Chondrocyte (in vitro differentiated cells): ENCODE measurements at places on chromosomes 6 and 20. TPM values are rescaled to one million over a fixed set of nuclear protein-coding genes. Genes with fewer than 3 reads are reported as not detected.

GRCh38 chr20:41379551-41379950, 12.9 kb upstream of the EMILIN3 start:
- no peaks in the 10 kb centered on the region for H3K4me1 ChIP-seq
- no peak overlapping the region for H3K27ac ChIP-seq
- no peak overlapping the region for H3K4me3 ChIP-seq
- no peak for DNase-seq
- peaks cover 23% of the 10 kb centered on the region for H3K27me3 ChIP-seq

- peaks cover 7% of the 10 kb centered on the region for H3K4me1 ChIP-seq
- peaks cover 6% of the 10 kb centered on the region for H3K36me3 ChIP-seq
- no peak overlapping the region for H3K27ac ChIP-seq
- no peak for DNase-seq
- no peaks in the 10 kb centered on the region for H3K27me3 ChIP-seq
- no peak overlapping the region for H3K4me3 ChIP-seq
Measured at GRCh38 chr6:74404366-74404765, 708.4 kb downstream of the CD109 start.

- H3K36me3 ChIP-seq, result no peaks in the 10 kb centered on the region
- no peak for DNase-seq
- peak overlapping the region; percentile 52 for H3K27ac ChIP-seq
- no peak overlapping the region for H3K4me3 ChIP-seq
Measured at GRCh38 chr6:138979365-138979764, 8.7 kb downstream of the REPS1 start.

DNA sequence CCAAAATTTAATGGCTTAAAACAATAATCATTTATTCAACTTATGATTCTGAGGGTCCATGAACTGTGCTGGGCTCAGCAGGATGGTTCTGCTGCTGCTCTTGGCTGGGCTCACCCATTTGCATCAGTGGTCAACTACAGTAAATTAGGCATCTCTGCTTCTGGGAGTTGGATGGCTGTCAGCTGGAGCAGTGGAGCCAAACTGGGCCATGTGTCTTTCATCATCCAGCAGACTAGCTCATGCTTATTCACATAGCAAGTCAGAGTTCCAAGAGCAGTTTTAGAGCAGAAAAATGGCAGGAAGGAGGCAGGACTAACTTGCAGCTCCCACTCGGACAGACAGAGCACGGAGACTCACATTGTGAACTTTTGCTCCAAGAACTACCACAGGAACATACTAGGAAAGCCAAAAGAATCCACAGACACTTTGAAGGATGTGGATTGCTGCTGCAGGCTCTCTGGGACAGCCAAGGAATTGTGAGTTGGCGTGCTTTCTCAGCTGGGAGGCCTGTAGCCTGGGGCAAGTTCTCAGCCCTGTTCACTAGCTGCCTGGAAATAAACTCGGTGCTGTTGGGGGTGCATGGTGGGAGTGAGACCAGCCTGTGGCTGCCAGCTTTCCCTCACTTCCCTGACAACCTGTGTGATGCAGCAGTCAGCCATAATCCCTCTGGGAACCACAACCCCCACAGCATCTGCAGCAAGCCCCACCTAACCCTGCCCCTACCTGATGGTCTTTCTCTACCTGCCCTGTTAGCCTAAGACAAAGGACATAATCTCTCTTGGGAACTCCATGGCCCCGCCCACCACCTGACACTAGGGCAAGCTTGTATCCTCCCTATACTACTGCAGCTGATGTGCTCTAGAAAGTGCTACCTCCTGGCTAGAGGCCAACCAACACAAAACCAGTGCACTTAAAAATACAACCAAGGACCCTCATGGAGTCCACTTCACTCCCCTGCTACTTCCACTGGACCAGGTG, 129.0 kb downstream of the JPH2 start:
- no peak overlapping the region for H3K27ac ChIP-seq
- peaks cover 4% of the 10 kb centered on the region for H3K27me3 ChIP-seq
- DNase-seq, result peak; percentile 29
- peaks cover 4% of the 10 kb centered on the region for H3K4me1 ChIP-seq
- H3K36me3 ChIP-seq, result no peaks in the 10 kb centered on the region

Gene TGM2
- 7.1 to 22.3 TPM (median 17.7 TPM) in 3 replicates for total RNA-seq

Gene OR12D3
- total RNA-seq, result not detected in 3 replicates
